ENCODE measurements at places on chromosomes 12 and 14. TPM values are rescaled to one million over a fixed set of nuclear protein-coding genes. Genes with fewer than 3 reads are reported as not detected.

The SOAT2 gene
- not detected for total RNA-seq

The RTN1 gene
- total RNA-seq: 0.13 TPM

The GARIN6 gene
- not detected for total RNA-seq

The PTPRQ gene
- 0.25 TPM for total RNA-seq

The RHOF gene
- 170 TPM for total RNA-seq

The SDR9C7 gene
- not detected for total RNA-seq

The GPR84 gene
- not detected for total RNA-seq

The C12orf60 gene
- total RNA-seq: 0.65 TPM

The GLS2 gene
- 2.2 TPM for total RNA-seq

The CCDC196 gene
- not detected for total RNA-seq

The KIAA0586 gene
- total RNA-seq: 8.9 TPM

The GAS2L3 gene
- total RNA-seq: 20.5 TPM

The PRH2 gene
- total RNA-seq: not detected
